Sciatic nerve (tissue), 2 donors: ENCODE measurements at places on chromosomes 6 and 20. TPM values are rescaled to one million over a fixed set of nuclear protein-coding genes. Genes with fewer than 3 reads are reported as not detected.

DNA sequence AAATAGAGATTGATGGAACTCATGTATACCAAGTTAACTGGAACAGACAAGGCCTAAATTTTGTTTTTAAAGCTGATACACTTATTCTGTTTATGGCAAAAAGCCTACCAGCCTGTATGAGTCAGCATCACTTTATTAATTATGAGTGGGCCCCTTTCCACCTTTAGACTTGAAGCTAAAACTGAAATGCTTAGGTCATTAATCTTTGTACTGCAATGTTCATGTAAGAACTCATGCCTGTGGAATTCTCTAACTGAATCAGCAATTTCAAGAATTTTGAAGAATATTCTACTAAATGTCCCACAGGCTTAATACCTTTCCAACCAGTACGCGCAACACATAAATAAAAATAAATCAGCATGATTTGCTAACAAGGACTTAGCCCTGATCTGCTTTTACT is 140.2 kb upstream of the PHACTR1 start:
- no peak for DNase-seq

GRCh38 chr6:92648364-92649086 is 770.8 kb downstream of the EPHA7 start:
- no peak for DNase-seq

GRCh38 chr20:31665753-31666152 is 28.0 kb downstream of the COX4I2 start:
- no peak for DNase-seq

- no peak for DNase-seq
Measured at GRCh38 chr6:36487698-36488097, 44.9 kb downstream of the KCTD20 start.

- DNase-seq, result no peak
Measured at GRCh38 chr6:71977884-71978283, 91.5 kb downstream of the RIMS1 start.

DNA sequence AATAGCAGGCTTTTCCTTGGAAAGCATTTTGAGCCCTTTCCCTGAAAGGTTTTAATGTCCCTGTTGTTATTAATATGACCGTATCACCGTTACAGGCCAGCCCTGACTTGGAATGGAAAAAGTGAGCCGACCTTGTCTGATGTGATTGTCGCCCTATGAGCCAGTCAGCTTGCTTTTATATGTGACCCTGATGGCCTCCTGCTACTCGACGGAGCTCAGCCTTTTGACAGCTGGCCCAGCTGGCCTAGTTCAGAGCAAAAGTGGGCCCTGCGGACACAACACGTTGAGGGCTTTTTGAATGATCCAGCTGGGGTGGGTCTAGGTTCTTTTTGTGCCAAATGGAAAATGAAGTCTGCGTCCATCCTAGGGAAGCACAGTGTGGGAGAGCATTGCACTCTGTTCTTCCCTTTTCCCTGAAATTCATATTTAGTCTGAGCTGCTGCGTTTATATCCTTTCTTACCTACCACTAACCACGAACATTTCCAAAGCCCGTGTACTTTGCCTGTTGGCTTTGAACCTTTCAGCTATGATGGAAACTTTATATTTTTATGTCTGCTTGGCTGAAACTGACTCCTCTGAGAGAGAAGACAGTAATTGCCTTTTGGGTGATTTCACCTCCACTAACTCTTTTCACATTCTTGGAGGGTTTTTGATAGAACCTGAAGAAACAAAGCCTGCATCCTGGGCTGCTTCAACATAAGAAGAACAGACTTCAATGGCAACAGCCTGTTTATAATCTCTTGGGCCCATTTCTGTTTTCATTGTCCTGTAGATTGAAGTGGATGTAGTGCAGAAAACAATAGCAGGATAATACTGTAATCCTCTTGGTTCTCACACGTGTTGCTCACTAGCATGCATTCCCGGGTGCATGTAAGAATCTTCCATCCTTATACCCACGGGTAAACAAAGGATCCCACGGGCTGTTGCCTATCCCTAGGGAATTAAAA is 121.8 kb upstream of the HDGFL1 start:
- no peak for DNase-seq

- DNase-seq, result no peak
Measured at GRCh38 chr6:135235716-135236115, 54.6 kb downstream of the MYB start.

- DNase-seq, result peak; percentile 80
Measured at GRCh38 chr20:49989234-49990065, 6.7 kb downstream of the SNAI1 start.

DNA sequence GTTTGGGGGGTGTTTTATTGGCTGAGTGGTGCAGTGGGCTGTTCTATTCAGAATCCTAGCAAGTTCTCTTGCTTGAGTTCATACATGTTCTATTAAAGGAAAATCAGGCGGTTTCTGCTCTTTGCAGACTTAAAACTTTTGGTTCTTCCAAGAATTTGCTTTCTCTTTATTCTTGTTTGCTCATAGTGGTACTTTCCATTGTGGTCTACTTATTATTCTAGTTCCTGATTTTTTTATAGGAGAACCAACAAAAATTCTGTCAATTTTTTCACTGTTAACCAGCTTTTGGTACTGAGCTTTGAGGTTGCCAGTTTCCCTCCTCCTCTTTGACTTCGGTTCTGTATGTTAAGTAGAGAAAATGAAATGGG is 6.7 kb downstream of the AFDN start:
- DNase-seq, result no peak

- no peak for DNase-seq
Measured at GRCh38 chr20:32326504-32326845, 31.7 kb upstream of the ASXL1 start.

DNA sequence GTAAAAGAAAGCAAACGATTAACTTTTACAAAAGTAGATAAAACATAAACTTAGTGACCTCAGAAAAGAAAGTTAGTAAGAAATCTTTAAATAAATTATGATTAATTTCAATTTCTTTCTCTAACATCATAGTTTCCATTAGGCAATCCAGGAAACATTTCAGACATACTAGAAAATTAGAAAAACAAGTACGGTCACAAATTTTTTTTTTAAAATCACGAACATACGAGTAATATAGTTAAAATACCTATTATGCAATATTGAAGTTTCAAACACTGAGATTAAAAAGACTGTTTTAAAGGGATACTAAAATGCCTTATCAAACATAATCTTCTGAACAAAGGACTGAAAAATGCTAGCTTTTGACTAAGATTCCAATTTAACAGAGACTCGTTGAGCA is 26.2 kb downstream of the NOL7 start:
- DNase-seq, result no peak

- DNase-seq, result no peak
Measured at GRCh38 chr6:131197716-131198115, 62.4 kb downstream of the AKAP7 start.

DNA sequence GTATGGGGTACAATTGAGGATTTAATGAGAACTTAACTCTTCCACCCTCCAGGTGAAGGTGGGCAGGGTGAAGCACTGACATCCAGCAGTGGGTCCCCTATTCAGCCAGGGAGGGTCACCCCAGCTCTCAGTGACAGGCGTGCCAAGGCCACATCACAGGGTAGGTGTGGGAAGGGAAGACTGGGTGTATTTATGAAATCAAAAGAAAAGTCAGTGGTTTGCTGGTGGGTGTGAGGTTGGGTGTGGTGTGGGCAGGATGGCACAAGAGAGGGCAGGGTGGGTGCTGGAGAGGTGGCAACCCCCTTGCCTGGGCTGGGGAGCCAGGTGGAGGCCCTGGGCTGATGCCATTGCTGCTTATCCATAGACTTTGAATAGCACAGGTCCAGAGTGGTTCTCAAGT is 16.6 kb downstream of the SYNDIG1 start:
- DNase-seq, result no peak

The APOBEC2 gene
- total RNA-seq, result not detected

The ECT2L gene
- total RNA-seq, result 0.49 TPM

The TCF21 gene
- 0.80 TPM for total RNA-seq

The C6orf47 gene
- total RNA-seq, result 14.5 TPM

The HIVEP2 gene
- 32.0 TPM for total RNA-seq

The RAB44 gene
- 0.27 TPM for total RNA-seq
